ENCODE measurements at places on chromosomes 5 and 9.

DNA sequence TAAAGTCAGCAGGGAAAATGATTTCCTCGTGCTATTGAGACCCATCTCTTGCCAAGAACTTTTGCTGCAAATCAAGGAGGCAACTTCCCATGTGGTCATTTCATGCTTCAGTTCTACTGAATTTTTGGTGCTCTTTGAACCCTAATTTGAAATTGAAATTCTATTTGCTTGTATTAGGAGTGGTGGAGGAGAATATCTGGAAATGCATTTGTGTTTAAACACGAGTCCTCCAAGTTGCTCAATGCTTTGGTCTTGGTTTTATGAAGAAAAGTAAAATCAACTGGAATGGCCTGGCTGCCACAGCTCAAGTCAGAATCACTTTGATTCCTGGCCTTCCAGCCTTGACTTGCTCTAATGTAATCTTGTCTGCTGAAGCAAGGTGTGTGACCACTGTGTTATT is 613.2 kb downstream of the TLE1 start:
- no peak for DNase-seq

DNA sequence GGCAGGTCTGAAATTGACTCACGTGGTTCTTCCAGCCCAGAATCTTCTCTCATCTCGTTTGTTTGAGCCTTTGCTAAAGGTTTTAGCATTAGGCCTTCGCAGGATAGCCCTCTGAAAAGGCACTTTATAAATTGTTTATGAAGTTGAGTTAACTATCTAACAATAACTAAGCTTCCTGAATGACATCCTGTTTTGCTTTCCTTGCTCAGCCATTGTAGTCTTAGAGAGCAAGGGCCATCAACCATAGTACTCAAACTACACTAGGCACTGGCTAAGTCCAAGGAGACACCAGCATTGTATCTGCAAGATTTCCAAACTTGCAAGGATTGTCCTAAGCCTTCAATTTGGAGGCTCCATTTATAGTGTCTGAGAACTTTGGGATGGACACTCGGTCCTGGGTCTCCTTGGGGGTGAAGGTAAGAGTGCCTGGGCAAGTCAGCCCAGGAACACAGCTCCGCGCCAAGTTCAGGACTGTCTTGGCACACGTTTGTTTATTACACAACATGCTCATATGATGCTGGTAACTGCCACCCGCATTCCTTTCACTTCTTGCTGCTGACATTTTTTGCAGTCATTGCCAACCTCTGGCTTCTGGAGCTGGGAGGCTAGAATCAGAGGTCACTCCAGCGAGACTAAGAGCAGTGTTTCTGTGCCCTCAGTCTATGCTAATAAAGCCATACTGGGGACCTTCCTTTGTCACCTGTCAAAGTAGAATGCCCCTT is 151.1 kb downstream of the ESM1 start:
- peak; percentile 29 for DNase-seq

DNA sequence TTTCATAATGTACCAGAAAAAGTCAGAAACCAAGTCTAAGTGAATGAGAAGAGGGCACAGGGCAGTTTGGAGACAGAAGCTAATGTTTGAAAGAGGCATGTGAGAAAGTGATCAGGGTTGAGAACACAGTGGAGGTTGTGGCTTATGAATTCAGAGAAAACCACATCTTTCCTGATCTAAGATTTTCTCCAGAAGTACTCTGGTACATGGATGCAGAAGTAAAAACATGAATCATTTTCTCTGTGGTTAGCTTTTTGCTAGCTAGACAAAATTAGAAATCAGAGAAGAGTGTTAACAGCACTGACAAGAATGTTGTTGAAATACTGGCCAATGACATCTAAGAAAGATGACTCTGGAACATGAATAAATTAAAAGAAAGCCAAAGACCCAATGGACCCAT is 541.1 kb downstream of the DNAH5 start:
- no peak for DNase-seq

DNA sequence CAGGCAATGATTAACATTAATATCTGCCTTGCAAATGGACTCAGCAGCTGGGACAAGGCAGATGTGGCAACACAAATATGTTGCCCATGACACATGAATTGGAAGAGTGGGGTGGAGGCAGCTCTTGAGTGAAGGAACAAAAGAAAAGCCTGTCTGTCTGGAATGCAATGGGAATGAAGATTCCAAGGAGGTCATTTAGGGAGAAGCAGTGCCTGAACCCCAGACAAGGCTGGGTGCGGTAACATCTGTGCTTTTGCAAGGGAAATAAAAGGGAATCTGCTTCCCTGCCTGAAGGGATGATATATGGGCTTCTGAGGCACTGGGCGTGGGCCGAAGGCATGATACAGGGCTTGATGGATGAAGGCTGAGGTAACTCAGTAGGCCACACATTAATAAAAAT is 94.1 kb upstream of the TRIM32 start:
- no peak for DNase-seq

DNA sequence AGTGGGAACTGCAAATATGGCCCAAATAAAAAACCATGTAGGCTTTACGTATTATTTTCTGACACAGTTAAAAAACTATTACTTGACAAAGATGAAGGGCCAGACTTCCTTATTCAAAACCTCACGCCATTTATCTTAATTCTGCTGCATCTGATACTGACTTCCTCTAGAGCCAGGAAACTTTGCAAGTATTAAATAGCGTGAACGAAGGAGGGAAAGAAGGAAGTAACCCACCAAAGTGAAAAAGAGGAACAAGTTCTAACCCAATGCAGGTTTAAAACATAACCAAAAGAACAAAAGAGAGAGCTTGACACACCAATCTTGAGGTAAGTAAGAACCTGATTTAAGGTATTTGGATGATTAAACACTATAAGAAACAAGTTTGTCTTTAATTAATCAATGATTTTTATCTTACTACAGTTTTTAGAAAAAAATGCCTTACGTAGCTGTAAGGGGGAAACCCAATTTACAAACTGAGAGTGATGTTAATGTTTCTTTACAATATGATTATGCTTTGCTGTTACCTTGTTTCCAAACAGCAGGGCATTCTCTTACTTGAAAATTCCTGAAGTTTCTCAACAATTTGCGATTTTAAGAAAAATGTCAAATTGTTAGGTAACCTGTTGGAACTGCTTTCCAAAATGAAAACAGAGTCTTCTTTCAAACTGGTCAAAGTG is at the start of gene GAPT:
Gene GAPT, plus strand, starts transcription at position 220 of the 677 bp plus-strand sequence. CDS start 3,102 bp downstream, outside the sequence.
- no peak for DNase-seq

GRCh38 chr9:7360513-7360912 is 439.1 kb downstream of the DMAC1 start:
- DNase-seq: no peak
